ENCODE measurements at places on chromosomes 6 and 20.

DNA sequence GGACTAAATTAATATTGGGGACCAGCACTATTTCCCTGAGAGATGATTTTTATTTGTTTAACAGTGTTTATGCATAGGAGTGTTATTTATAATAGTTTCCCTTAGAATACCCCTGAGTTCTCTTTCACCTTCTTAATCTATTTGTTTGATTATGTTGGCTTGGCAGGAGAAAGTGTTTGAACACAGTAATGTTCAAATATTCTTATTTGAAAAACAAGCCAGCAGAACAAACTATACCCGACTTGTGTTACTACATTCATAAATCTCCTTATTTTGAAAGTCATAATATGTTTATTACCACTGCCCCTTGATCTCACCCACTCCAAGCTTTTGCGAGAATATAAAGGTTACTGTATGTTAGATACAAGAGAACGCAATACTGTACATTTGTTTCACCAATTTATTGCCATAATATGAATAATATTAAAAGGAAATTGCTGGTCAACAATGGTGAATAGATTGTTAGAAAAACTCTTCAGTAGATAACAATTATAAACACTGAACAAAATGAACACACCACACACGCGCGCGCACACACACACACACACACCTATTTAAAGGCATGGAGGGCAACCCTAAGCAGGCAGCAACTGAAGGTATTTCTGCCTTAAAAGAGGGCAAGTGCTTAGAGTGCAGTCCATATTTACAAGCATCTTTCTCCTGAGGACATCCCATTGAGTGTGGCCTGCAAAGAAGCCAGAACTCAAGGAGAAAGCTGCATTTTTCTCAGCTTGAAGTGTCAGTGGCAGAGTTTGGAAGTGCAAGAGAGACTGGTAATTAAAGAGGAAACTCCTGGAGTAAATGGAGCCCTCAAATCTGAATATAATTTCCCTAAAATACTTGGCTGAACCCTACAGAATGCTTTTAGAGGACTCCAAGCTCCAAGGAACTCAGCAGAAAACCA is 279.4 kb upstream of the MAN1A1 start:
- no peak for DNase-seq

DNA sequence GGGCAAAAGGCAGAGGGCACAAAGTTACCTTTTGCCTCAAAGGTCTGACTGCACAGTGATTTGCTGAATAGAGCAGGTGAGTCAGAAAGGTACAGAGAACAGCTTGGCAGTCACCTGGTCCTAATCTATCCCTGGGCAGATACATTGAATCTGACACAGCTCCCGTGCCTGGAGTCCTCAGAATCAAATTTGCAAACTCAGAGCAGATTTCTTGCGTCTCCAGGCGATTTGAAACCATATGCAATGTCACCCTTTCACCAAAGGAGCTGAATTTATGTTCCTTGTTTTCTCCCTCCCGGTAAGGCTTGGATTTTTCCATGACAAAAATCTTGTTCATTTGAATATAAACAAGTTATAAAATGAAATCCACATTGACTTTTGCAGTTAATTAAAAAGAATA is 81.6 kb upstream of the SNAP25 start:
- DNase-seq, result no peak

DNA sequence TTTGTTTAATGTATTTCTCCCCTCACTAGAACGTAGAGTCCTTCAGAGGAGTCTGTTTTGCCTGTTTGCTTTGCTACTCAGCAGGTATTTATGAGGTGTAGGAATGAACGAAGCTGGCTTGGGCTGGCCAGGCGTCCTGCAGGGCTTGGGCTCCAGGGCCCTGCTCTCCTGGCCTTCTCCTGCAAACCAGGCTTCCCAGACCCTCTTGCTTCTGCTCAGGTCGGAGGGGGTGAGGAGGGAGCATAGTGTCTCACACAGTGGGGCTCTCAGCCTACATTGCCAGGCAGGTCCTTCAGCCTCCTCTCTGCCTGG is 24.6 kb upstream of the MLN start:
- DNase-seq, result no peak

- no peak for DNase-seq
These were observed 32.0 kb upstream of the CST7 start for GRCh38 chr20:24917056-24917455.

DNA sequence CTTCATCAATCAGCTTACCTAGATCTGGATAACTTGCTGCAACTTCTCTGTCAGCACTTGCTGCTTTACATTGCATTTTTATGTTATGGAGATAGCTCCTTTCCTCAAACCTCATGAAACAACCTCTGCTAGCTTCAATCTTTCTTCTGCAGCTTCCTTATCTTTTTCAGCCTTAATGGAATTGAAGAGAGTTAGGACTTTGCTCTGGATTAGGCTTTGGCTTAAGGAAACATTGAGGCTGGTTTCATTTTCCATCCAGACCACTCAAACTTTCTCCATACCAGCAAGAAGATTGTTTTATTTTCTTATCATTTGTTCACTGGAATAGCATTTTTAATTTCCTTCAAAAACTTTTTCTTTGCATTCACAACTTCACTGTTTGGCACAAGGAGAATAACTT is 48.8 kb upstream of the PAK5 start:
- DNase-seq, result no peak

DNA sequence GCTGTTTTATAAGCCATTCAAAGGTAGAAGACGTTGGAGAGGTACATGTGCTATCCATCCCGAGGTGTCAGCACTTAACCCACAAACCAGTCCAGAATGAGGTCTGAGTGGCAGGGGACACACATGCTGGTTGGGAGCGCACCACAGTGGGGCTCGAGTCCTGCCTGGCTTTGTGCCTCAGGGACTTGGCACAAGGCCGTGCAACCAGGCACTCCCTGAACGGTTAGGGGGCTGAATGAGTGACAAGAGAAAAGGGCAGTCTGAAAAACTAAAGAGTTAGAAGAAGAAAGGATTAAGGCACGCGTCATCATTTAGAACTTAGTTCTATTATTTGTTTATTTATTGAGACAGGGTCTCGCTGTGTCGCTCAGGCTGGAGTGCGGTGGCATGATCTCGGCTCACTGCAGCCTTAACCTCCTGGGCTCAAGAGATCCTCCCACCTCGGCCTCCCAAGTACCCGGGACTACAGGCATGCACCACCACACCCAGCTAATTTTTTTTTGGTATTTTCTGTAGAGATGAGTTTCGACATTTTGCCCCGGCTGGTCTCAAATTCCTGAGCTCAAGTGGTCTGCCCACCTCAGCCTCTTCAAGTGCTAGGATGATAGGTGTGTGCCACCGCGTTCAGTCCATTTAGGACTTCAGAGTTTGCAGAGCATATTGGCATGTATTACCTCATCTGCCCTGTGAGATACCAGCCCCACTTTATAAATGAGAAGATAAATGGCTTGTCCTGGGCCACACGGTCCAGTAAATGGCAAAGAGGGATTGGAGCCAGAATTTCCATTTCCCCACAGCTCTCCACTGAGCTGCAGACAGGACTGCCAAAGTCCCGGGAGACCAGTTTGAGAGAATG is 47.4 kb upstream of the IRF4 start:
- DNase-seq, result no peak

DNA sequence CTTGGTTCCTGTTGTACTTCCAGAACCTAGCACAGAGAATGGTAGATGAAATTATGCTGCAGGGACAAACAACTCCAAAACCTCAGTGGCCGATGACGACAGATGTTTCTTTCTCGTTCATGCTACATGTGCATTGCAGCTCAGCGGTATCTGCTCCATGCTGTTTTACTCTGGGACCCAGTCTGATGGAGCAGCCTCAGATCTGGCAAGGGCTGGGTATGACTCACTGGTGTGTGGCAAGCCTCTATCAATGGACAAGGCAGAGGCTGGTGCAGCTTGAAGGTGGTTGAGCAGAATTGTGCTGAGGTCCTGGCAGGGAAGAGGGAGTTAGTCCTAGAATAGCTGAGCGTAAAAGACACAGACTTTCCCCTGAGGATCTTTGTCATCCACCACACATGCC is 10.3 kb upstream of the BLCAP start:
- no peak for DNase-seq

- DNase-seq, result peak; percentile 63
These were observed 402 bp downstream of the ZBTB12 start for GRCh38 chr6:31901415-31901952.

GRCh38 chr6:21753241-21754108 is 159.9 kb downstream of the SOX4 start:
- no peak for DNase-seq

DNA sequence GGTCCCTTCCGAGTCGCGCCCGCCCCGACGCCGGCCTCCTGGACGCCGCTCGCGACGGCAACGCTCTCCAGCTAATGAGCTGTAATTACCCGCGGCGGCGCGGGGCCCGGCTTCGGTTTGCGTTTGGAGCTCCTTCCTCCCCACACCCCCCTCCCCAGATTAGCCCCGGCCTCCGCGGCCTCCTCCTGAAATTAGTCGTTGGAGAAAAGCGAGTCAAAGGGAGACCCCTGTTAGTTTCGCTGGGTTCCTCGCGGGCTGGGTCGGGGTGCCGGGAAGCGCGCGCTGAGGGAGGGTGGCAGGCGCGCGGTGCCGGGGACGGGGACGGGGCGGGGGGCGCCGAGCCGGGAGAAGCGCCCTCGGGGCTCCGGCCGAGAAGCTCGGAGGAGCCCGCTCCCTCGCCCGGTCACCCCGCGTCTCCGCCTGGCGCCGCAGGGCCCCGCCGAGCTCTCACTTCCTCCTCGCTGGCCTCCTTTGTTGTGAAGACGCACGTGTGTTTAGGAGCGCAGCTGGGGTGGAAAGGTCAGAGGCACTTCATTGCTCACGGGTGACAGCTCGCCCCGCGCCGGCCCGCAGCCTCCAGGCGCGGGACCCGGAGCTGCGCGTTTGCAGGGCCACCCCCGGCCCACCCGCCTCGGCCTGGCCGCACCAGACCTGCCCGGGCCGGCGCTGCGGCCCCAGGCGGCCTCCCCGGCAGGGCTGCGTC is 4.9 kb downstream of the FOXC1 start:
- no peak for DNase-seq

GRCh38 chr6:134605034-134605433 is 287.1 kb upstream of the SGK1 start:
- DNase-seq, result no peak

All from CD4-positive, alpha-beta T cell treated with Interleukin-15 for 4 hours (primary cell).